ENCODE measurements at places on chromosomes 16 and 17.

DNA sequence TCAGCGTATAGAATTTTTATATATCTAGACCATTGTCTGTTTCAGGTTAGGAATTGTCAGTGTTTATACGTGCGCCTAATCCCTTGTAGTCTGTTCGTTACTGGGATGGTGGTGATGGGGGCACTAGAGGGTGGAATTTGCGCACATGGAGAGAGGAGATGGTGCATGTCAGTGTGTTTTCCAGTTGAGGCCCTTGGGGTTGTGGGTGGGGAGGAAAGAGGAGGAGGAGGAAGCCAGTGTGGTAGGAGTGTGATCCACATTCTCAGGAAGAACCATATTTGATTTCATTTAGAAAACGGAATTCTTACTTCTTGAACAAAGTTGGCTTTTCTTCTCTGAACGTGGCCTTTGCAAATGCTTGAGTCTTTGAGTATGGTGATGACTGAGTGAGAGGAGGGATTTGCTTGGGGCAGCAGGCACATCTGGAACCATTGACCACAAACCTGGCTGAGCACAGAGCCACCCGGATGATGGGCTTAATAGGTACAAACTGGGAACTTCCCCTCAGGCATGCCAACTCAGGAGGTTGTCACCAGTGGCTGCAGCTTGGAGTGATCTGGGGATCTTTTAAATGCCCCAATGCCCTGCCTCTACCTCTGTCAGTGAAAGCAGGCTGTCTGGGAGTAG lies 98.9 kb downstream of the PRKCB start:
- no peak for DNase-seq

DNA sequence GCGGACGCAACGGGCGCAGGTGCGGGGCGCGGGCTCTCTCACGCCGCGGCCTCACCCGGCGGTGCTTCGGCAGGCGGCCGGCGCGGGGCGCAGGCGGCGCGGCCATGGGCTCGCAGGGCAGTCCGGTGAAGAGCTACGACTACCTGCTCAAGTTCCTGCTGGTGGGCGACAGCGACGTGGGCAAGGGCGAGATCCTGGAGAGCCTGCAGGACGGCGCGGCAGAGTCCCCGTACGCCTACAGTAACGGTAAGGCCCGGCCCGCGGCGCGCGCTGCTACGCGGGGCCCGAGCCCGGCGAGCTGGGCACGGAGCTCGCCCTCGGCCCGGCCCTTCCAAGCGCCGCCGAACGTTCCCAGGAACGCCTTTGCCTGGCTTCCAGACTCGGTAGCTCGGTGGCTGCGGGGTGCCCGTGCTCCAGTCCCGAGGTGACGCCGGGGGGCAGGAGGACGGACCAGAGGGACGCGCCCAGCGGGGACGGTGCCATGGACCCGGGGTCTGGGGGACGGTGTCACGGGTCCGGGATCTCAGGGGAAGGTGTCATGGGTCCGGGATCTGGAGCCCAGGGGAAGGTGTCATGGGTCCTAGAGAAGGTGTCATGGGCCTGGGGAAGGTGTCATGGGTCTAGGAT lies 435 bp downstream of the RAB40C start:
- no peak for DNase-seq

GRCh38 chr16:749010-749409 lies 8.2 kb upstream of the CIAO3 start:
- DNase-seq, result no peak

DNA sequence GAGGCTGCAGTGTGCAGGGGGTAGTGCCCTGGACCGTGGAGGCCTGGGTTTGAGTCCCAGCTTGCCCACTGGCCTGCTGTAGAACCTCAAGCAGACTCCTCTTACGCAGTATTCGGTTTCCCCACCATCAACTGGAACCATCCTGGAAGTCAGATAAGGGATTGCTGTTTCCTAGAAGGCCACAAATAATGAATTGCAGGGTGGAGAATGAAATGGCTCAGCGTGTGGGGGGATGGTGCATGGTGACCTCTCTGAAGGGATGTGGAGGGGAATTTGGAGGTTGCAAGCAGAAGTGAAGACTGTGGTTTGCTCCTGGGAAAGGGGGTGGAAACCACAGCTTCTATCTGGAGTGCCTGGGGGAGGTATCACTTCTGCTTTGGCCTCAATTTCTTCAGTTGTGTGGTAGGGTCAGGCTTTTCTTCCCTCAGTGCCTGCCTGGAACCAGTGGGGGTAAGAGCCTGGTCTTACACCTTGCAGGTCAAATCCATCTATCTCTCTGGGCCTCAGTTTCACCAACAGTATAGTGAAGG lies 1.7 kb downstream of the ADGRG5 start:
- no peak for DNase-seq

- no peak for DNase-seq
Observed at GRCh38 chr17:52156576-52157570, 1.6 kb downstream of the CA10 start.

DNA sequence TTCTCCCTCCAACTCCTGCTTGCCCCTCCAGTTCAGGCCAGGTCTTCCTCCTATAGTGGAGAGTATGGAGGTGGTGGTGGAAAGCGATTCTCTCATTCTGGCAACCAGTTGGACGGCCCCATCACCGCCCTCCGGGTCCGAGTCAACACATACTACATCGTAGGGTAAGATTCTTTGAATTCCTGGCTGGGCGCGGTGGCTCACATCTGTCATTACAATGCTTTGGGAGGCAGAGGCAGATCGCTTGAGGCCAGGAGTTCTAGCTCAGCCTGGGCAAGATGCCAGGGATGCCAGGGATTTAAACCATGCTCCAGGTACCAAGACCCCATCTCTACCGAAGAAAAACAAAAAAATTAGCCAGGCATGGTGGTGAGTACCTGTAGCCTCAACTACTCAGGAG lies 1.4 kb downstream of the ZG16 start:
- no peak for DNase-seq

DNA sequence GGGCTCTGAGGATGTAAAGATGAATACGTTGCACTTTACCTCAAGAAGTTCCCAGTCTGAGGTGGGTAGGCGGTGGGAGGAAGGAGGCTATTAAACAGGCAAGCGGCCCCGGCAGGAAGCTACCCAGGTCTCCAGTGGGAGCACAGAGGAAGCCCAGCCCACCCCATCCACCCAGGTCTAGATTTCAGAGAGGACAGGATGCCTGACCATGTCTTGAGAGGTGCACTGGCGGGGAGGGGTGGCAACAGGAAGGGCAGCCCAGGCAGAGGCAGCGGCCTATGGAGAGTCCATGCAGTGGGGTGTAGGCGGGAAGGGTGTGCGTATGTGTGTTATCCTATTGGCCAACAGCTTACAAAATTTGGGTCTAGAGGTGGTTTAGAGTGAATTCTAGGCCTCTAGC lies 13.9 kb downstream of the SARM1 start:
- DNase-seq, result no peak

Data from H54 (cell line).